ENCODE measurements at places on chromosomes 16 and 17.
A peak's percentile ranks its signal among the peaks of the same experiment; 100 is the strongest.

- no peak for DNase-seq
These were observed 41.3 kb upstream of the SLC38A10 start for GRCh38 chr17:81336296-81336929.

DNA sequence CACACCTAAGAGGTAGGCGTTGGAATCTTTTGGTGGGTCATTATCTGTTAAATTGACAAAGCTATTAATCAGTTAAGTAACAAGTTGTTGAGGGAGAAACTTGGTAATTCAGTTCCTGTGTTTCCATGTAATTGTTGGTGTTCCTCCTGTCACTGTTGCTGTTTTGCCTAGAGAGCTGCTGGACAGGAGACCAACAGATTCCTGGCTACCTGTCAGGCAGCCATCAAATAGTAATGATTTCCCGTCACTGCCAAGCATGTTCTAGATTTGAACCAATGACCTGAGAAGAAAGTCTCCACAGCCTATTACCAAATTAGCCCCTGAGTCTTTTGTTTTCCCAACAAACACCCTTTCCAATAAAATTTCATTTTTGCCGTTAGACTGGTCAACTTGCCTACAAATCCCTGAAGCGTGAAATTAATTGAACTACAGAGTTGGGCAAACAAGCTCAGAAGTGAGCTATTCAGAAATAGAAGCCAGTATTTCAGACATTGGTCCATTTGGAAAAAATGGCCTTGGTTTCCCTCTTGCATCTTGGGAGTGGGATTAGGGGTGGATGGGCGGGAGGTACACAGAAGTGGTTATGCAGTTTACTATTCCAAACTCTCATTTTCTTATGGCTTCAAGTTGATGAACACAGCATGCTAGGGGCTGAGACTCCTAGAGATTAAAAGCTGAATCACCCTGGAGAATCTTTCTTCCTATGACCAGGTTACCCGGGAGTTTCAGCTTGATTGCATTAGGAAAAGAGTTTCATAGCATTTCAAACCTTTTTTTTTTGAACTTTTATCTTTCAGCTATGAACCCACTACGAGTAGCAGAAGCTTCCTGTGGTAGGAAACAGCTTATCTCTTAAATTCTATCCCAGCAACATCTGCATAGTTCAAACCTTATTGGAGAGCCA lies 262.8 kb upstream of the MAF start:
- no peak for DNase-seq

GRCh38 chr17:6753006-6753445 lies 2.8 kb upstream of the XAF1 start:
- DNase-seq: peak; percentile 25

DNA sequence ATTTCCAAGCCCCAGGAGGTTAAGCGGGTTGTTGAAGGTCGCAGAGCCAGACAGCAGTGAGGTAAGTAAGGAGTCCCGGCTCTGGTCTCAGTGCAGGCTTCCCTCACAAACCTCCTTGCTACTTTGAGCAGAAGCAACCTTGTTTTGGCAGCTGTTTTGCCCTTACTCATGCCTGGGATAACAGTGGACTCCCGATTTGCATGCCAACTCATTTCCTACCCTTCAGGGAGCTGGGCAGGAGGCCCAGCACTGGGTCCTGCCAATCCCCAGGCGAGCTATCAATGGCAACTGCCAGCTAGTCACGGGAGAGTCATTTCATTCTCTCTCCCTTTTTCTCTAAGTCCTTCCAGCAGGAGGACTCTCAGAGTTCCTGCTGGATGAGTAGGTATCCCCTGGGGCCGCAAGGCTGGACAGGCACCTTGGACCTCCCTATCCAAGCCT lies 72.0 kb upstream of the KSR1 start:
- DNase-seq: no peak

GRCh38 chr17:2980211-2980903 lies 83.0 kb downstream of the OR1D5 start:
- no peak for DNase-seq

- no peak for DNase-seq
These were observed 5.3 kb upstream of the IRX3 start for GRCh38 chr16:54291656-54292487.

GRCh38 chr17:79933863-79934652 lies 94.8 kb upstream of the CBX4 start:
- DNase-seq: no peak

DNA sequence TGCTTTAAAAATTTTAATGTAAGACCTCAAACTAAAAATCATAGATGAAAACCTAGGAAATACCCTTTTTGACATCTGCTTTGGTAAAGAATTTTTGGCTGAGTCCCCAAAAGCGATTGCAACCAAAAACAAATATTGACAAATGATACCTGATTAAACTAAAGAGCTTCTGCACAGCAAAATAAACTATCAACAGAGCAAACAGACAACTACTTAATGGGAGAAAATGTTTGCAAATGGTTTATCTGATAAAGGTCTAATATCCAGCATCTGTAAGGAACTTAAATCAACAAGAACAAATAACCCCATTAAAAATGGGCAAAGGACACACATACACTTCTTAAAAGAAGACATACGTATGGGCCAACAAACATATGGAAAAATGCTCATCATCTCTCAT lies 242.5 kb downstream of the BCAS3 start:
- no peak for DNase-seq

DNA sequence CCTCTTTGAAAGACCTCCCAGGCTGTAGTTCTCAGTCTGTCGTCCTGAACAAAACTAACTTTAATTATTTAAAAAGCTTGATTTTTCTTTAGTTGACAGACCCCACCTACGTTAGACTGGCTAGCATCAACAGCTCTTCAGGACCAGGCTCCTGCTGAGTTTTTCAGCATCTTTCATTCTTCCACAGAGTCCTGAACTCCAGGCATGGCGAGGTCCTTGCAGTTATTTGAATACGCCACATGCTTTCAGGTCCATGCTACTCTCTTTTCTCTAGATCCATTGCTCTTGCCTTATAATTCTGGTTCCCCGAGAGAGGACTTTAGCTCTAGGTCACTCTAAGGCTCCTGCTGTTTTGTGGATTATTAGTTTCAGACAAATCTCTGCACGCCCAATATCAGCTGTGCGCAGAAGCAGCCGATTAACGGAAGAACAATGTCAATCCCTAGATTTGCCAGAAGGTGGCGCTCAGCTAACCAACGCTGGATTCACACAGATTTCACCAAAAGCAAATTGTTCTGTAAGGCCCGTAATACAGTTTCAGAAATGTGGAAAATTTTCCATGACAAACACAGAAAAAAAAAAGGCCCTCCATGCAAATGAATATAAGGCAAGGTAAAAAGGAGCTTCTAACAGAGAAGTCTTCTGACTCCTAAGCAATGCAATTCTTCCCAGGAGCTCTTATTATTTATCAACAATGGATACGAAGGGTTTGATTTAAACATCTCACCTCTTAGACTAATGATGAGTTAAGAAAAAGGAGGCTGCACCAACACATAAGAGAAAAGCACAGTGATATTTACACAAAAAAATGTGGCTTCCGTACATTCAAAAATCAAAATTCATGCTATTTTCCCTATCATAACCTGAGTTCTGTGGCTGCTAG lies 33.5 kb upstream of the BCO1 start:
- DNase-seq: no peak

DNA sequence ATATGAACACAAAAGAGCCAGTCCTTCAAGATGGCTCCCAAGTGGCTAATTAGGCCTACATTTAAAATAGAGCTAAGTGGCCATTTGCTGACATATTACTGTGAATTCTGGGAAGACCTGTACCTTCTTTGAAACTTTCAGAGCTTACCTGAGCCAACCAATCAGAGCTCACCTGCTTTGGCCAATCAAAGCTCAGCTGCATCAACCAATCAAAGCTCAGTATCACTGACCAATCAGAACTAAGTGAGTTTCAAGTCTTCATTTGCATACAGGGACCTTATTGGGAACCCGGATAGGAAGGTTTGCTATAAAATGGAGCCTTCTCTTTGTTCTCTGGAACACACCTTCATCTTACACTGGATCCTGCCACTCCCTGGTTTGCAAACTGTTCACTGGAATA lies 63.7 kb downstream of the FOXL1 start:
- DNase-seq: no peak

DNA sequence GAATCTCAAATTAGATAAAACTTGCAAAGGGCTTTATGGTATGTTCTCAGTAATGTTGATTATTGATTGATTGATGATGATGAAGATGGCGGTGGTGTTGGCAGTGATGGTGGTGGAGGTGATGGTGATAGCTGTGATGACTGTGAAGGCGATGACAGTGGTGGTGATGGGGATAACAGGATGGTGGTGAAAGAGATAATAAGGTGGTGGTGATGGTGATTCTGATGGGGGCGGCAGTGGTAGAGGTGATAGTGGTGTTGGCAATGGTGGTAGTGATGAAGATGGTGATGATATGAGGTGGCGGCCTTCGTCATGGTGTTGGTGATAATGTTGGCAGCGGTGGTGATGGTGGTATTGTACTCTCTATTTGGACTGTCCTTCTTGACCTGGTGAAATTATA lies 238.3 kb downstream of the XYLT1 start:
- DNase-seq: no peak

GRCh38 chr17:68649324-68649723 lies 48.2 kb upstream of the FAM20A start:
- no peak for DNase-seq

DNA sequence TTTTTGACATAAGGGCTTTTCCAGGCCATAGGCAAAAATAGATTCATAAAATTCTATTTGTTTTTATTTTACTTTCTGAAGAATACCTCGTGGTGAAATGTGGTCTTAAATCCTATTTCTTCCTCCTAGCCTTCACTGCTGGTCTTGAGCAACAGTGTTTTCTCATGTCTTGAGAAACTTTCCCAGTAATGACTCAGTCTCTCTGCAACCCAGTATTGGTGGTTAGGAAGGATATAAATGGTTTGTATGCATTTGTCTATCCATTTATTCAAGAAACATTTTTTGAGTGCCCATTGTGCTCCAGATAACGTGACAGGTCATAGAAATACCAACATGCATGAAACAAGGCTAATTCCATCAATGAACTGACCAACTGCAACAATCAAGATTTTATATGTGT lies 213.9 kb downstream of the TMEM114 start:
- DNase-seq: no peak

DNA sequence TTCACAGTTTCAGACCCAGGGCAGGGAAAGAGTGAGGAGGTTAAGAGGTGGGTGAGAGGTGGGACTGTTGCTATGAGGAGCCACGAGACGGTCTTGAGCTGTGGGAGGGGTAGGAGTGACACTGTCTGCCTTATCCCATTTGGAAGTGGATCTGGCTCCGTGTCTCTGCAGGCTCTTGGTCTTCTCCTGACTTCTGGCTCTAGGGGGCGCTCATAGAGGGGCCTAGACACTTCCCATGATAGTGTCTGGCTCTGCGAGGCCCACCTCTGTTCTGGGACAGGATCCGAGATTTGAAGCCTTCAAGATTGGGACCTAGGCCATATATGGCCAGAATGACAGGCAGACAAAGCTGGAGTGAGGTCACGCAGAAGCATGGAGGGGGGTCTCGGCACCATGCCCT lies 204.5 kb downstream of the GSG1L start:
- no peak for DNase-seq

GRCh38 chr17:48027322-48027981 lies 10.1 kb downstream of the COPZ2 start:
- DNase-seq: no peak

DNA sequence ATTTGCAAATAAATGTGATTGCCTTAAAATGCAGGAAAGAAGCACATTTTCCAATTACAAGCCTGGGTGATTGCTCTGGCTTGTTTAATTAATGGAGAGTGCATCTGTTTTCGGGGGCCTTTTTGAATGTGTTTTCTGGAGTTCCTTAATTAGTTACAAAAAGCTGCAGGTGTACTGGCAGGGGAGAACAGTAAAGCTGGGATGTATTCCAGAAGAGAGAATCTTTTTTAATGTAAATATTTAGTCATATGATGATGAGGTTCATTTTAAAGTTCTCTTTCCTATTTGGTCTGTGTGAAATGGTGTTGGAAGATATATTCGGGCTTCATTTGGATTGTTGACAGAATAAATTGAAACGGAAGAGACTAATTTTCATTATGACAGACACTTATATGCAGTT lies 70.9 kb upstream of the N4BP1 start:
- DNase-seq: no peak

DNA sequence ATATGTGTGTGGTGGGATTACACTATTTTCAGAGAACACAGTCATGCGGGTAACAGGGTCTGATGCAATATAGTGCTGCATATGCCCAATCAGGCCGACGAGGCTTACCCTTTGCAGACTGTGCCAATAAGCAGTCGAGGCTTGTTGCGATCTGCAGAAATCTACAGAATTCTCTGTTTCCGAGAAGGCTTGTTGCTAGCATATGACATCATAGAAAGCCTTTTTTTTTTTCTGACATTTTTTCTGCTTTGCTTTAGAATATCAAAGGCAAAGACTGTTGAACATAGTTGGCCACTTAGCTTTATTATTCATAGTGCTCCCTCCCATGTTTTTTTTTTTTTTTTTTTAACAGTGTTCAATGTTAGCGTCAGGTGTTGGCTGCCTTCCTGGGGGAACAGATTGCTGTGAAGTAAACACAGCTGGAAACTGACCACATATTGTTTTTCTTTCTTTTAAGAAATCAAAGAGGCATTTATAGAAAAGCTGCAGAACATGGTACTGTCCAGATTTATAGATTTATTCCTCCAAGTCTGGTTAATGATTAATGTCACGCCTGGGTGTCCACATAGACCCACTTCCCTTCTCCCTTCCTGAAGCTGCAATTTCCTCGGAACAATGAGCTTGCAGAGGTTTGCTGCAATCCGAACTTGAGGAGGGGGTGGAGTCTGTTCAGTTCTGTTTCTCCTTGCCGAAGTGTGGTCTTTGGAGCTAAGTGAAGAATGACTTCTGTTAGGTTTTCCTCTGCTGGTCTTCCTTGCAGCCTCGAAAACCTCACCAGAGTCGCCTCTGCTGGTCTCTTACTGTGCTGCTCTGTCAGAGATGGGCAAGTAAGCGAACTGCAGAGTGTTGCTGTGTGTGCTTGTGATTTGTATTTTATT lies 87.3 kb downstream of the MAP2K6 start:
- no peak for DNase-seq

DNA sequence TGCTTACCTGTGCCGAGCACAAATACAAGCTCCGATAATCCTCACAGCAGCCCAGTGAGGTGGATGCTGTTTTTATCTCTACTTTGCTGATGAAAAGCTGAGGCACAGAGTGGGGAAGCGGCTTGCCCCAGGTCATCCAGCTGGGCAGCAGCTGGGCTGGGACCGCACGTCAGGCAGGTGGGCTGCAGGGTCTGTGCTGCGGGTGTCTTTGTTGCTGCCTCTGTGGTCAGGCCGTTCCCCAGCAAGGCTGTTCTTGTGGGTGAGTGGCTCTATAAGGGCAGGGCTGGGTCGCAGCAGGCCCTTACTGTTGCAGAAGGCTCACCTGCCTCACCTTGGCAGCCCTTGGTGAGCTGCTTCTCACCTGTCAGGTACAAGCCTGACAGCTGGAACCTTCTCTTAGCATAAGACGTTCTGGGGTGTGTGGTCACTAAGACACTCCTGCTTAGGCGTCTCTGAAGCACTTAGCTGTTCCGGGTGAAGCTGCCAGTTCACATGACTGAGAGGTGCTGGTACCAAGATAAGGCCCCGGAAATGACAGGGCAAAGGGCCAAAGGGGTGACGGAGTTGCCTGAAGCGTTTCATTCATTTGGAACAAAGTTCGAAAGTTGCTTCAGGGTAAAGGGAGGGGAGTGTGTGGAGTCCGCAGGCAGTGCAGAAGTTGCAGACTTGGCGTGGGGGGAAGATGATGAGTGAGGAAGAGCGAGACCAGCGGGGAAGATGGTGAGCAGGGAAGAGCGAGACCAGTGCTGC lies 17.4 kb downstream of the IRF8 start:
- DNase-seq: no peak

- no peak for DNase-seq
These were observed 51.5 kb upstream of the RCVRN start for GRCh38 chr17:9956474-9957131.

GRCh38 chr17:17175340-17175739 lies 30.8 kb downstream of the PLD6 start:
- no peak for DNase-seq

Measured in activated T-helper 9 cell treated with anti-CD3 and anti-CD28 coated beads, Interleukin-2, amount 50 U/mL, for 16 hours (primary cell).